ENCODE measurements at places on chromosomes 3 and 15.
A peak's percentile ranks its signal among the peaks of the same experiment; 100 is the strongest.

DNA sequence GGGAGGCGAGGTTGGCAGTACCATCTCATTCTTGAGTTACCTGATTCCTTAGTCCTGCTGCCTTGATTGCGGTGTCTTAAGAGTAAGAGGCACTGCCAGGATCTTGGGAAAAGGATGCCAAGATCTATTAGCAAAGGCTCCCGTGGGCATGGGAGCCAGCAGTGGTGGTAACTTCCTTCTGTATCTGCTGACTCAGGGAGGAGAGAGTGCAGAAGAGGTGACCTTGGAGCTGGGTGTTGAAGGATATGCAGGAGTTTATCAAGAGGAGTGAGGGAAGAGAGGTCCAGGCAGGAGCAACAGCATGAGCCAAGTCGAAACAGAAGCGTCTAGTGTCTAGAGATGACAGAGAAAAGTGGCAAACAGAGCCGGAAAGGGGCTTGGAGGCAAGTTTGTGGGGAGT is 4.5 kb downstream of the MESP2 start:
- no peak for DNase-seq

GRCh38 chr3:72161881-72162595 is 377.1 kb upstream of the PROK2 start:
- DNase-seq = no peak

- DNase-seq = peak; percentile 52
Measured at GRCh38 chr15:62847900-62848489, 194.6 kb upstream of the TPM1 start.

DNA sequence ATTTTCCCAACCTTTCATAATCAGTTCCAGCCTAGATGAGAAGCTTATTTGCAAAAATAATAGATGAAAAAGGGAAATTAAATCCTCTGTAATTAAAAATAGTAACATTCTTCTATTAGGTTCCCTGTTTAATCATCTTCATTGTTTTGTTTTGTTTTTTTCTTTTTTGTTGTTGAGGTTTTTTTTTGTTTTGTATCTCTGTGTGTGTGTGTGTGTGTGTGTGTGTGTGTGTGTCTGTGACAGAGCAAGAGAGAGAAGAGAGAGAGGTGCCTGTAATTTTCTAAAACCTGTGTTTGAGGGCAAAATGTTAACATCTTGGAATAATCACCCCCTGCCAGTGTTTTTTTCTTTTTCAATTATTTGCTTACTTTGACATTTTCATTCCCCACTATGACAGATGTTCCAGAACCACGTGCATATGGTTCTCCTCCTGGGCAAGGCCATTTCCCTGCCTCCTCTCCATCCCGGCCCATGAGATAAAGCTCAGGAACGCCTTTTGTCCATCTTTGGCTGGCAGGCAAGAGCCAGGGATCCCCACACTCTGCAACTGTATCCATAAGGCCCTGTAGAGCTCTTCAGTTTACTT is 121.8 kb upstream of the NR2E3 start:
- DNase-seq = no peak

DNA sequence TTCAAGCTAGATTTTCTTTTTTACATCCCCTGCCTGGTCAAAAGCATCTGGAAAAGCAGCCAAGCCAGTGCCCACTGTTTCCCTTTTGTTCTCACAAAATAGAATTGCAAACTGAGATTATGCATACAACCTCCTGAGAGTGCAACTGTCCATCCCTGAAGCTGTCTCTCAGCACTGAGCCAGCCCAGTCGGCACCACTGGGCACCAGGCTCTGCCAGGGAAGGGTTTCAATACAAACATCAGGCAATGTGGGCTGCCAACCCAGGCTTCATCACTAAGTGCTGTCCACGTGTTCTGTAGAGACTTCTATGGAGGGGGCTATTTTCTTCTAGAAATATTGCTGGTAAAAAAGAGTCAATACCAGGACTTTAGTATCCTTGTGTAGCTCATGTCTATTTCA is 356.3 kb upstream of the TBL1XR1 start:
- DNase-seq = no peak

DNA sequence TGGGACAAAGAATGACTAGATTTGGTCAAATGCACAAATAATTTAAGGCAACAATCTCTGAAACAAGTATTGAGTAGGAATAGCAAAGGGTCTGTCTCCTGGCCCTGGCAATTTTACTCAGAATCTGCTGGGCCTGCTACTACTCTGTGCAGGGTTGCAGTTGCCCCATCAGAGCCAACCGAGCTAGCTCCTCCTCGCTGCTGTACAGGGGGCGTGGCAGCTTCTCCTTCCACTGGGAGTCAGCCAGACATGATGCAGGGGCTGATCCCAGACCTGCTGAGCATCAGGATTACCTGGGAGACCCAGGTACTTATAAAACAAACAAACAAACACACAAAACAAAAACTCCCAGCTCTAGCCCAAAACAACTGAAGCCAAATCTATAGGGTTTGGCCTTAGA is 30.5 kb upstream of the PXYLP1 start:
- no peak for DNase-seq

- DNase-seq = no peak
Measured at GRCh38 chr15:80766275-80766674, 12.9 kb upstream of the CEMIP start.

- DNase-seq = no peak
Measured at GRCh38 chr3:145906301-145906700, 254.7 kb downstream of the PLOD2 start.

DNA sequence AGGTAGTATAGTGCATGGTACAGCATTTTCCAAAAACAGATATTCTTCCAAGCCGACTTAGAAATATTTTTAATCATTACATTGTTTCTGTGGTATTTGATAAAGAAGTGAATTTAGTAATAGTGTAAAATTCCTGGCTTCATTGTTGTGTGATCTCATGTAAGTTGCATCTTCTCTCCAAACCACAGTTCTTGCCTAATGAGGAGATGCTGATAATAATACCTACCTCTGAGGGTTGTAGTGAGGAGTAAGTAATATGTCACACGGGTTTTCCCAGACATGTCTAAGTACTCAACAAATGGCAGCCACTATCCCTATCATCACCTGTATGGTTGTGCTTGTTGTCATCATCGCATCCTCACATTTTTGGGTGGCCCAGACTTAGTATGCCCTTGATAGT is 167.3 kb downstream of the SLCO3A1 start:
- DNase-seq = no peak

DNA sequence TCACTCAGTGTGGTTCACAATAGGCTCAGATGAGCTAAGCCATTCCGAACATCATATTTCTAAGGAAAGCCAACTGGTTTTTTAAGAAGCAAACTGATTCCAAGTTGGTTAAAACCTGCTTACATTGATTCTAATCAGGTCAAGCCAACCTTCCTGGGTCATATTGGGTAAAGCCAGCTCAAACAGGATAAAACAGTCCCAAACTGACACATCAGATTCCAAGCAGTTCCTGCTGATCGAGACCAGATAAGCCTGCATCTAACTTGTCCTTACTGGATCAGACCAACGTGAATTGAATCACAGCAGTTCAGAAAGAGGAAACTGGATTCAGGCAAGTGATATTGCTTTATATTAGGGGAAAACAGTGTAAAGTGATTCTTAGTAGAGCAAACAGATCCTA is 18.6 kb upstream of the THSD4 start:
- DNase-seq = no peak

- DNase-seq = no peak
Measured at GRCh38 chr3:44762690-44763089, 1.1 kb downstream of the KIF15 start.

DNA sequence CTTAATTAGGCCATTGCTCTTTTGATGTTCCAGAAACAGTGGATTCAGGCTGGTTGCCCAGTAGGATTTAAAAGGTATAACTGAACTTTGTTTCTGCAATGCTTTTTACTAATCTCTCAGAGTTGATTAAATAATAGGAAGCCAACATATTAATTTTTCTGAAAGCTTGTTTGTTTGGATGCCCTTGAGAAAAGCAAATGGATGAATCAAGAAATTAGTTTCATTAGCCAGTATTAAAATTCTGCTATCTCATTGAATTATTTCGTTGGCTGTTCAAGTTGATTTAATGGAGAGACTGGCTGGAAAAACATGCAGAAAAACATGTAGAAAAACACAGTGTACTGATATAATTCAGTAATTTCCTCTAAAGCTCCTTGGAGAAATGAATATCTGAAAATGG is 178.9 kb upstream of the THRB start:
- no peak for DNase-seq

GRCh38 chr15:39282663-39283208 is 298.1 kb upstream of the THBS1 start:
- no peak for DNase-seq

- DNase-seq = no peak
Measured at GRCh38 chr3:29898171-29898965, 617.5 kb downstream of the RBMS3 start.

- DNase-seq = no peak
Measured at GRCh38 chr3:104825116-104825515, 541.6 kb upstream of the ALCAM start.

- DNase-seq = no peak
Measured at GRCh38 chr3:182078316-182078715, 366.6 kb downstream of the SOX2 start.

DNA sequence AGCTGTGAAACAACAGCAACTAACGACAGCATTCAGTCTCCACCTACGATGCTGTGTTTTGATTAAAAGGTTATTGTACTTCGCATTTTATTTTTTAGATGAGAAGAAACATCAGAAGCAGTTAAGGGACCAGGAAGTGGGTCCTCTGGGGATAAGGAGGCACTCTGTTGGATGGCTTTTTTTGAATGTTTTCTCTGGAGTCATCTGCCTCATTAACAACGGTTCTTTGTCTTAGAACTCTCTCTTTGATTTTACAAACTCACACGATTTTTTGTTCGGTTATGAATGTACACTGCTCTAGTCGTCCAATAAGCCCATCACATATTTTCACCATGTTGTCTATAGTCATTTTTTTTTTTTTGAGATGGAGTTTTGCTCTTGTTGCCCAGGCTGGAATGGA is 36.0 kb upstream of the ARPIN start:
- DNase-seq = no peak

DNA sequence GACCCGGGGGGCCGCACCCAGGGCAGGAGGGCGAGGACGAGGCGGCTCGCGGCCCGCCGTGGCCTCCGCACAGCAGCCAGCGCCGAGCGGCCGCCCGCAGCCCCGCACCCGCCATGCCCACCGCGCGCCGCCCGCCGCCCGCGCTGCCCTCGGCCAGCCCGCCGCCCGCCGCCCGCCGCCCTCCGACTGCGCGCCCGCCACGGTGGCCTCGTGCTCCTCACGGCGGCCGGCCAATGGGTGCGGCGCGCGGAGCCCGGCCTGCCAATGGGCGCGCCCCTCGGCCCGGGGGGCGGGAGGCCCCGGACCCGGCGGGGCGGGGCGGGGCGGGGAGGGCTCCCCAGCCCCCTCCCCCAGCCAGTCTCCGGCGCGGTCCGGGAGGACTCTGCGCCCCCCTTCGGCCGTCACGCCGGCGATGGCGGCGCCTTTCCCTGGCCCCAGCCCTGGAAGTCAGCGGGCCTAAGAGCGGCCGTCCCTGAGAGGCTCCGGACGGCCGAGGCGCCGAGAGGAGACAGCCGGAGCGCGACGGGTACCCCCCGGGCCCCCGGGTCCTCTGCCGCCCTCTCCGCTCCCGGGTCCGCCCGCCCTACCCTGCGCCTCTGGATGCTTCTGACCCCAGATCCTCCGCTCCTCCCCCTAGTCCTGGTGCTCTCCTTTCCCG is at the start of gene NT5DC2:
NT5DC2 (minus strand) TSS at position 235 of the 658 bp plus-strand sequence; CDS start at position 115, 120 bp downstream.
- peak; percentile 58 for DNase-seq

DNA sequence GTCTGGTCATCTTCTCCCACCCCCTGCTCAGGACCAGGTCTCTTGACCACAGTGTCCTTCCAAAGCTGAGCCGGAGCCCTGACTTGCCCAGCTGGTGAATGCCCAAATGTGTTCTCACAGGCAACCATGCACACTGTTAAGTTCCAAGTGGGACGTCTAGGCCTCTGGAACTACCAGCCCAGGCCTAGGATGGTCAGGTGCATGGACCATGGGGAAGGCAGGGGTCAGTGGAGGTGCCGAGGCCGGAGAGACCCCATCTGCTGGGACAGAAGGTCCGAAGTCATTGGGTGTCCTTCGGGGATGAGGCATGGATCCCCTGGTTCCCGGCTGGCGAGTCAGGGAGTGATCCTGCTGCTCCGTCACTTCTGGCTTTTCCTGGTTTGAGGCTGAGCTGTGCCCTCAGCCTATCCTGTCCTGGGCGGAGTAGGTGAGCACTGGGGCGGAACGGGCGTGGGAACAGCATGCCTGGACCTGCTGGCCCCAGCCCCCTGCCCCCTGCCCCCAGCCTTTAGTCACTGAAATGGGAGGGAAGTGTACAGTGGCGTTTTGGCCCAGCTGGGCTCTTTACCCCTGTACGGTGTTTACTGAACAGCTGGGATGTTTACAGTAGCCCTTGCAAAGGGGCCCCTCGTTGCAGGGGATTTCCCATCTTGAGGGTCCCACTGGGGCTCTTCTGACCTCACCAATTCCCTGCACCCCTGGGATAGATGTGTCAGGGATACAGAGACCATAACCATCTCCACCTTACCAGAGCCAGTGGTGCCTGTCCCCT is 12.1 kb downstream of the SEMA3F start:
- no peak for DNase-seq

DNA sequence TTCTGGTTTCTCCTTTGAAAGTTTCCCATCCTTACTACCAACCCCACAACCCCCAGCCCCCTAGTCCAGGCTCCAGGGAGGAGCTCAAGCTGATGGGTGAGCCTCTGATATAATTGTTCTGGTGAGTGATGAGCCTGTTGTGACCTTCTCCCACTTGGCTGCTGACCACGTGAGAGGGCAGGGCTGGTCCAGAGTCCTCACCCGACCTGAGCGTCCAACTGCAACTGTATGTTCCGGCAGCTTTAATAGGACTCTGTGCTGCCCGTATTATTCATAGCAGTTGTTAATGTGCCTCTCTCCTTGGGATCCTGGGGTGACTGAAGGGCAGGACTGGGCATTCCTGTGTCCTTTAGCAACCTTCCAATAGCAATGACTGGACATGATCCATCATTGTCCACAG is 56.2 kb downstream of the B3GNT5 start:
- DNase-seq = no peak

GRCh38 chr3:146581951-146582467 is 23.1 kb downstream of the PLSCR5 start:
- DNase-seq = no peak

- no peak for DNase-seq
Measured at GRCh38 chr3:193997228-193998122, 138.5 kb upstream of the HES1 start.

DNA sequence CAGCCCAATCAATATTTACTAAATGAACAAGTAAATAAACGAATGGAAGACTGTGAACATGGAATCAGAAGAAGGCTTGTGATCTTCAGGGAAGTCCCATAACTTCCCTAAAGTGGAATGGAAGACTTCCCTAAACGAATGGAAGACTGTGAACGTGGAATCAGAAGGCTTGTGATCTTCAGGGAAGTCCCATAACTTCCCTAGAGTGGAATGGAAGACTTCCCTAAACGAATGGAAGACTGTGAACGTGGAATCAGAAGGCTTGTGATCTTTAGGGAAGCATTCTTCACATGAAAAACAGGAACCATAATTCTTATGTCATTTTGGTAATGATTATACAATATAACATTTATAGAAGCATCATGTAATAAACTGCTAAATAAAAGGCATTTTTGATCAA is 38.8 kb downstream of the EOGT start:
- DNase-seq = no peak

- DNase-seq = no peak
Measured at GRCh38 chr3:123725652-123726400, 141.0 kb upstream of the HACD2 start.

All from caudate nucleus (tissue), 63 donors.